RWPE1 (cell line): ENCODE measurements at places on chromosomes 6 and 20.

DNA sequence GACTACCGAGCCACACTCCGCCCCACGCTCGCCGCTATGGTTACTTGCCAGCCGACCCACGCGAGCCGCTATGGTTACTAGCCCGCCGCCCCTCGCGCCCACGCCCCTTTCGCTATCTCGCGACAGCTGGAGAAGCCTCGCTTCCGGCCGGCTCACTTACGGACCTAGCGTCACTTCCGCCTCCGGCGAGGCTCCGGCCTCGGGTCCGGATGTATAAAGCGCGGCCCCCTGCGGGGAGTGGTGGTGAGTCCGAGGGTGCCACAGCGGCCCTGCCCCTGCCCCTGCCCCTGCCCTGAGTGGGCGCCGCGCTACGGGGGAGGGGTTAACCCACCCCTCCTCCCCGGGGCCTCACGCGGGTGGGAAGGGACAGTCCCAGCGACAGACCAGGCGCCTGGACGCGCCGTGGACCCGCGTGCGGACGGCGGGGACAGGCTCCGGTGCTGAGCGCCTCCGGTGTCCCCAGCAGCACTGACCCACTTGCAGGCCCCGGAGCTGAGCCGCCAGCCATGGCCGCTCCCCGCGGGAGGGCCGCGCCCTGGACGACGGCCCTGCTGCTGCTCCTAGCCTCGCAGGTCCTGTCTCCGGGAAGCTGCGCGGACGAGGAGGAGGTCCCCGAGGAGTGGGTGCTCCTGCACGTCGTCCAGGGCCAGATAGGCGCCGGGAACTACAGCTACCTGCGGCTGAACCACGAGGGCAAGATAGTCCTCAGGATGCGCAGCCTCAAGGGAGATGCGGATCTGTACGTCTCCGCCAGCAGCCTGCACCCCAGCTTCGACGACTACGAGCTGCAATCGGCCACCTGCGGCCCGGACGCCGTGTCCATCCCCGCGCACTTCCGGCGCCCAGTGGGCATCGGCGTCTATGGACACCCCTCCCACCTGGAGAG is at the start of the genes C6orf120 and WDR27:
TSS of gene C6orf120 (plus strand) at position 173 of the 886 bp plus-strand sequence. CDS start at position 507, 334 bp downstream.
TSS of gene WDR27 (minus strand) at position 76 of the 886 bp plus-strand sequence. CDS start 13,024 bp downstream, outside the sequence.
- DNase-seq: peak; percentile 91

- DNase-seq: no peak
These were observed 42.5 kb upstream of the TGM3 start for GRCh38 chr20:2253256-2253655.

- peak; percentile 87 for DNase-seq
These were observed 107.0 kb upstream of the OGFRL1 start for GRCh38 chr6:71181565-71181964.

GRCh38 chr6:47646689-47647088 is 51.7 kb upstream of the ADGRF4 start:
- DNase-seq: no peak

- no peak for DNase-seq
These were observed 198.9 kb downstream of the MTFR2 start for GRCh38 chr6:136051140-136051775.

DNA sequence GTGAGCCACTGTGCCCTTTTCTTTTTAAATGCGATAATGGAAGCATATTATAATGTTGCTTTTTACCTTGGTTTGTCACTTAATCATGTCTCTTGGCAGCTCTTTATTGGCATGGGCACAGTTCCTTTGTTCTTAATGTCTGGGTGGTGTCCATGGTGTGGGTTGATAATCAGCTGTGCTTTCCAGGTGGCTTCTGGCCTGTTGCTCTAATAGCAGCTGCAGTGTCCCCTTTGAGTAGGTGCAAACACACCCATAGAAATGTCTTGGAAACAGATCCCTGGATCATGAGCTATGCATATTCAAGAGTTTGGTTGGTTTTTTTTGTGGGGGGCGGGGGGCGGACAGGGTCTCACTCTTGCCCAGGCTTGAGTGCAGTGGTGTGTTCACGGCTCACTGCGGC is 29.9 kb downstream of the EFCAB8 start:
- DNase-seq: no peak

- DNase-seq: no peak
These were observed 29.9 kb downstream of the EZR start for GRCh38 chr6:158789115-158789917.

DNA sequence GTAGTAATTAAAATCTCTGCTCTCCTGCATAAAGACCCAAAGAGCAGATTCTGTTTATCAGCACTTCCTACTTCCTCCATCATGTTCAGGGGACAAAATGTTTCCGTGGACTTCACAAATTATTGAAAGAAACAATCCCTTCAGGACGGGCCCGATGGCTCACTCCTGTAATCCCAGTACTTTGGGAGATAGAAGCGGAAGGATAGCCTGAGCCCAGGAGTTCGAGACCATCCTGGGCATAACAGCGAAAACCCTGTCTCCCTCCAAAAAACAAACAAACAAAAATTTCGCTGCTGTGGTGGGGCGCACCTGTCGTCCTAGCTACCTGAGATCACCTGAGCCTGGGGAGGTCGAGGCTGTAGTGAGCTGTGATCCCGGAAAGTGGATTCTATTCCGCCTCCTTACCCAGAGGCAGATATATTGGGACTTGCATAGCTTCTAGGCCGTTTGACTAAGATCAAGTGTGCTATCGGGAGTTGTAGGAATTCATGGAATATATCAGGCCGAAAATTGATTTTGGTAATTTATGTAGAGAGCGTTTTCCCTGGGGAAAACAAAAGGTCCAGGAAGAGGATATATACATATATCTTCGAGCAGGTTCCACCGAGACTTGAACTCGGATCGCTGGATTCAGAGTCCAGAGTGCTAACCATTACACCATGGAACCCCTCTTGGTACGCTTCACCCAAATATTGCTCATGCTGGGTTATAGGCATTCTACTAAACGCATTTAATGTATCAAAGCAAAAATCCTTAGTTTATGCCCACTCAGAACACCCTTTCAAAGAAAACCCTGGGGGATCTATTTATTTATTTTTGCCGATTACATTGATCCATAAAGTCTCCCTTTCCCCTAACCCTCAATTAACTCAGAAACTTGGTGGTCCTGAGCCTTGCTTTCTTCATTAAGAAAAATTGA is 74.5 kb upstream of the ZNF184 start:
- DNase-seq: no peak

DNA sequence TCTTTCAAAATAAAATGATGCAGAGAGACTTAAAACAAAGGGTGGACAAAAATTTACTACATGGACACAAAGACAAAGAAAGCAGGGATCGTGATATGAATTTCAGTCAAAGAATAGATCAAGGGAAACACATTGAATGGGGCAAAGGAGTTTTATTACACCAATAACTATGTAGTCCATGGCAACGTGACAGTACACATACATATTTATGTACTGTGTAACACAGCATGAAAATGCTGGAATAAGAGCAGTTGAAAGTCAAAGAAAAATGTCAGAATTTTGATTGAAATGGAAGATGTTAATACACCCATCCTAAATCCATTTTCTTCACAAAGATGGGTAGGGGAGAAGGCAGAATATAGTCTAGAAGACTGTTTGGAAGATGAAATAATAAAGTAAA is 9.4 kb upstream of the RIN2 start:
- DNase-seq: no peak

- no peak for DNase-seq
These were observed 99.3 kb downstream of the BMP2 start for GRCh38 chr20:6866741-6867140.
